ENCODE measurements at places on chromosomes 16 and 17. TPM values are rescaled to one million over a fixed set of nuclear protein-coding genes. Genes with fewer than 3 reads are reported as not detected.

KRT13 gene
- not detected for total RNA-seq

KRTAP1-5 gene
- total RNA-seq = 0.17 TPM

TEKT3 gene
- total RNA-seq = not detected

C16orf92 gene
- not detected for total RNA-seq

ARL5C gene
- total RNA-seq = not detected

CDT1 gene
- 22.0 TPM for total RNA-seq

RHBDL3 gene
- not detected for total RNA-seq

WDR59 gene
- 26.5 TPM for total RNA-seq

RAMP2 gene
- total RNA-seq = not detected

PRSS33 gene
- total RNA-seq = not detected

MYO19 gene
- 103 TPM for total RNA-seq

HOXB1 gene
- not detected for total RNA-seq

HASPIN gene
- 2.0 TPM for total RNA-seq
